ENCODE measurements at places on chromosomes 3 and 15.

GRCh38 chr3:119149484-119149883 is 3.5 kb downstream of the TEX55 start:
- DNase-seq: no peak

GRCh38 chr3:195307711-195308110 is 36.8 kb upstream of the XXYLT1 start:
- DNase-seq: no peak

DNA sequence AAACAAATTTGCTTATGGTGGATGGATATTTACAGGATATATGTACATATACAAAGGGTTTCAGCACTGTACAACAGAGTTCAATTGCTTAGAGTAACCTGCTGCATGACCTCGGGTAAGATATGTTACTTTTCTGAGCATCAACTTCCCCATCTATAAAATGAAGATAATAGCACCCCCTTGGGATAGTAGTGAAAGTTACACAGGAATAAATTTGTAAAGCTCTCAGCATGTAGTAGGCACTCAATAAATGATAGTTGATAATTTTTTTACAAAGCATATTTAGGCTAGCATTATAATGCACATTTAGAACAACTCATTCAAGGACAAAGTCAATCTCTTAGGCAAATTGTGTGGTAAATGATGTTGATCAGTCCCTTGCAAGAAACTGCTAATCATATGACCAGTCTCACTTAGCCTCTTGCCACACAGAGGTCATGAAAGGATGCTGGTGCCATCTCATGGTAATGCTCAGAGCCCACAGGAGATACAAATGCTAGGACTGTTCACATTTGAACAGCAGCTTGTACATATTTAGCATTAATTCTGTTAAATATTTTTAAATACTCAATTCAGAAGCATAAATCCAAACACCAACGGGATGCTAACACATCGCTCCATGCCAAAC is 123.9 kb downstream of the MAGI1 start:
- DNase-seq: no peak

DNA sequence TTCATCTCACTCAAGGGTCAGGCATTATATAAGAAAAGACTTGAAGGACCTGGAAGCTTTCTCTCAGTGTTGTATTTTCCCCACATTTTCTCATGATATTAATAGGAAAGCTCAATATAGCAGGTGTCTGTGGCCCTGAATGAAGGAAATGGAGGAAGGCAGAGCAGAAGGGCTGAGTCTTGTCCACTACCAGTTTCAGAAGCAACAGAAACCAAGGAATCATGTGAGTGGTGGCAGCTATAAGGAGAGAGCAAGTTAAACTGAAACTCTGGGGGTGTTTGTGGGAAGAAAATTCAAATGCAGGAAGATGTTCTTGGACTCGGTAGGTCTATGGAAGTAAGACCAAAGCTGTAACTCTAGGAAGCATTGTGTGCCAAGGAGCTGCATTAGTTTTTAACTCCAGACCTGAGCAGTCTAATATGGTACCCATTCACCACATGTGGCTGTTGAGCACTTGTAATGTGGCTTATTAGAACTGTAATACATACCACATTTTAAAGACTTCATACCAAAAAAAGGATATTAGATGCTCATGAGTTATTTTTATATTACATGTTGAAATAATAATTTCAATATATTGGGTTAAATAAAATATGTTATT is 278.8 kb upstream of the GADL1 start:
- no peak for DNase-seq

- DNase-seq: no peak
Observed at GRCh38 chr3:197222937-197223370, 75.5 kb downstream of the DLG1 start.

- peak; percentile 76 for DNase-seq
Observed at GRCh38 chr15:67967871-67968431, 86.2 kb upstream of the PIAS1 start.

- DNase-seq: no peak
Observed at GRCh38 chr15:45714590-45715488, 80.0 kb downstream of the SQOR start.

DNA sequence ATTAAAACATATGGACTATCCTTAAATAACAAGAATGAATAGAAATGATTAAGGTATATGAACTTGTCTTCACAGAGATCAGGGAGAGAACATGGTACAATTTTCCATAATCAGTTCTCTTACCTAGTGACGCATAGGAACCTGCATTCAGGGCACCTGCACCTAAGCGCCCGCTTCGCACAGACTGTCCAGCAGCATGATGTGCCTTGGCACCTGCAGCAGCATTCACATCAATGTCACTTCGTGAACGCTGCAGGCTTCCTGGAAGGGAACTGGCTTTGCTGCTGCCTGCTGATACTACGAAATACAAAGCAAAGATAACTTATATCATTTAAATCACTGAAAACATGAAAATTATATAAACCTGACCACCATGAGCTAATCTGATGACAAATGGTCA is 115.2 kb downstream of the CLASP2 start:
- no peak for DNase-seq

DNA sequence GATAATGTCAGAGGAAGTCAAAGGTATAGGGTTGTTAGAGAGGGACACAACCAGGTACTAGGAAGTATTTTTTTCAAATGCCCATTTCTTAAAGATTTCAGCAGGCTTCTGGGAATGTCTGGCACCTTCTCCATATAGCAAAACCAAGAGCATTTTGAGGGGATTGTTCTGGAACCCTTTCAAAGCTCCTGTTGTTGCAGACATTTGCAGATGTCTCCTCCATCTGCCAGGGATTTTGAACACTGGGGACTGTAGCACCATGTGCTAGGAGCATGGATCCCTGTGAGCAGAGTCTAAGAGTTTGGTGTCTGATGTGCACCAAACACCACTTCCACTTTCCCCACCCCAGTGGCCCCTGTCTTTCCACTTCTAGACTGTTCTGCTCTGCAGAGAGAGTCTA is 206.0 kb upstream of the KBTBD8 start:
- no peak for DNase-seq

Data from amygdala (tissue), 56 donors.